ENCODE measurements at places on chromosomes 4 and X.

DNA sequence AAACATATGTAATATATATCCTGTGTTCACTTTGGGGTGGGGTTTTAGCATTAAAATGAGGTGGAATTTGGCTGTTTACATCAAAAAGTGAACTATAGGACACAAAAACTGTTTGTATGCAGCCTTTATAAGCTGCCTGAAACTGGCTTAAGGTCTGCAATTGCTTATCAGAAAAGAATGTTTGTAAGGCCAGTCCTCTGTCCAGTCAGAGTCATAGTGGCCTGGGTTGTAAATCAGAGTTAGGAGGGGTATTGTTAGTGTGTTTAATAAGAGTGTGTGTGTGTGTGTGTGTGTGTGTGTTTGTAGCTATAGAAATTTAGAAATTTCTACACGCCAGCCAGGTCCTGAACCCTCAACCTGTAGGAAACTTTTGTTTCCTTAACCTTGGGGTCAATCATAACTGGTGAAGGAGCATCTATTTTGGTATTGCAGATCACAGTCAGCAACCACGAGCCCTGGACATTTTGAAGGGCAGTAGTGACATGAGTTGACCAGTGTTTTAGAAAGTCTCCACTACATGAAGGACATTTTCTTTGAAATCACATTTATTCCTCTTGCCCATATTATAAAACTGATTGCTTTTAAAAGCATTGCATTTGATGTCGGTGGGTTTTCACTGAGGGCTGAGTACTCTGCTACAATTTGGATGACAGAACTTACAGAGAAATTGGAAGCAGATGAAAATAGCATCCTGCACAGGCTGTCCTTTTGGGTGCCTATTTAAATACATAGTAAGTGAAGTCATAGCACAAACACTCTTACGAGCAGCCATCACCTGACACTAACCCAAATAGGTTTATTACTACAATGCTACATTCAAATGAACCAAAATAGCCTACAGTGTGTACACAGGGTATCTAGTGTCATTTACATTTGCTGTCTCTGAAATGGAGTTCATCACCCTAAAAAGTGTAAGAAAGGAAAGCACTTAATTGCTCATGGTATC lies 11.2 kb upstream of the TMEM154 start:
- DNase-seq, result no peak

GRCh38 chr4:186264660-186265059 lies 1.3 kb upstream of the F11 start:
- no peak for DNase-seq

DNA sequence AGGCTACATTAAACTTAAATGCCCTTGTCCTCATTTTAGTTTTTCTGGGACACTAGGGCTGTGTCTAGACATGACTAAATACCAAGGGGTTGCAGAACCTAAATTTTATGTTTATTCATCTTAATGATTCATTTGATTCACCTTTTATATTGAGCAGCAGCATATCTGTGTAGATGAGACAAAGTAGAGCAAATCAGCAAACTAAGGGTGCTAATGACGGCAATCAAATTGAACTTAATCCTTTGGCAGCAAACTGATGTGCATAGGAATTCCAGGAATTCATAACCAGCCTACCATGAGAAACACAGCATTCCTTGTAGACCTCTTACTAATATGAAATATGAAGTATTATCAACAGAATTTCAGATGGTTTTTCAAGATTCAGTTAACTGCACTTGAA lies 25.1 kb downstream of the EPHA5 start:
- DNase-seq, result no peak

DNA sequence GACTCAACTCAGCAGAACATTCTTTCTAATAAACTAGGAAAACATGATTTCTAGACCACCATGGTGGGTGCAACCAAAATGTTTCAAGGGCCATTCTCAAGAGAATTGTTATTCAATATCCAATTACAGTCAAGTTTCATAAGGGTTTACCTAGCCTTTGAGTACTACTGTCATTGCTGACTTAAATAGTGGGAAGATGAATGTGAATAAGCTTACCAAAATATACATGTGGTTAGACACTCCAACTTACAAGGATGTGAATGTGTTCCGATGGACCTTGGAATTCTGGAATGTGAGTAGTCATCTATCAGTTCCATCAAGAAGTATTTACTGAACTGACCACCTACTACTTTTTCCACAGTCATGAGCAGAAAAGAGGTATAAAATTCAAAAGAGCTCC lies 16.9 kb downstream of the SH3RF1 start:
- no peak for DNase-seq

- DNase-seq, result no peak
Observed at GRCh38 chr4:184510401-184510800, 36.1 kb upstream of the IRF2 start.

GRCh38 chr4:13201241-13201640 lies 282.9 kb downstream of the RAB28 start:
- DNase-seq, result no peak

DNA sequence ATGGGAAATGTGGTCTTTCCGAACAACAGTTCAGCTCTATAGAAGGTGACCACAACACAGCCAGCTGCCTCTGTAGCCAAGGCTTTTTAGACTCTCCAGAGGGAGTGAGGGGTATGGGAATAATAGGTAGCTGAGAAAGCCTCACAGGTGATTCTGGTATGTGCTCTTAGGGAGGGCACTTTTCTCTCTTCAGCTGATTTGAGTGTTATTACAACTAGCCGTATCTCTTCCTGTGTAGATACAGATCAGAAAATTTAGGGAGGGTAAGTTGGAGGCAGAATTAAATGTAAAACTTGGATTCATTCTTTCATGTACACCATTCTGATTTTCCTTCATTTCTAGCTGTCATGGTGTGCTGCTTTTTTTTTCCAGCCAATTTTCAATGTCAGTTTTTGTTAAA lies 154.9 kb downstream of the BMPR1B start:
- DNase-seq, result no peak

- DNase-seq, result no peak
Observed at GRCh38 chrX:33190016-33190415, 21.3 kb downstream of the DMD start.

DNA sequence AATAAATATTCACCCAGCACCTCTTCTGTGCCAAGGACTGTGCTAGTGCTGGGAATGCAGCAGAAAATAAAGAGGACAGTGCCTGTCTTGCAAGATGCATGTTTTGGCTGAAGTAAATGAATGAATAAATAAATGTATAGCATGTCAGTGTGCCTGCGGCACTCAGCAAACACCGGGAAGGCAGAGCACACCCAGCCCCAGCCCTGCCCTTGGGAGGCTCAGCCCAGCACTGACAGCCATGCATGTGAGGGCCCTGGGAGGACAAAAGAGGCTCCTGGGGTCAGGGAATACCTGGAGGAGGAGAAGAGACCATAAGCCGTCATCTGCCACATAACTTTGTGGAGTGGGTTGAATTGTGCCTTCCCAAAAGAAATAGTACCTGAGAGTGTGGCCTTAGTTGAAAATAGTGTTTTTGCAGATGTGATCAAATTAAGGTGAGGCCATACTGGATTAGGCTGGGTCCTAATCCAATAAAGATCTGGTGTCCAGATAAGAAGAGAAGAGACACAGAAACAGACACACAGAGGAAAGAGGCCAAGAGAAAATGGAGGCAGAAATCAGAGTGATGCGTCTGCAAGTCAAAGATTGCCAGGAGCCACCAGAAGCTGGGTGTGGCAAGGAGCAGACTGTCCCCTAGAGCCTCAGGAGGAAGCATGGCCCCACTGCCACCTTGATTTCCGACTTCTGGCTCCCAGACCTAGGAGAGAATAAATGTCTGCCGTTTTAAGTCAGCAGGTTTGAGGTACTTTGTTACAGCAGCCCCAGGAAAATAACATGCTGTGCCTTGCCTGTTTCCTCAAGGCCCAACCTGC lies 16.3 kb downstream of the C4orf50 start:
- no peak for DNase-seq

DNA sequence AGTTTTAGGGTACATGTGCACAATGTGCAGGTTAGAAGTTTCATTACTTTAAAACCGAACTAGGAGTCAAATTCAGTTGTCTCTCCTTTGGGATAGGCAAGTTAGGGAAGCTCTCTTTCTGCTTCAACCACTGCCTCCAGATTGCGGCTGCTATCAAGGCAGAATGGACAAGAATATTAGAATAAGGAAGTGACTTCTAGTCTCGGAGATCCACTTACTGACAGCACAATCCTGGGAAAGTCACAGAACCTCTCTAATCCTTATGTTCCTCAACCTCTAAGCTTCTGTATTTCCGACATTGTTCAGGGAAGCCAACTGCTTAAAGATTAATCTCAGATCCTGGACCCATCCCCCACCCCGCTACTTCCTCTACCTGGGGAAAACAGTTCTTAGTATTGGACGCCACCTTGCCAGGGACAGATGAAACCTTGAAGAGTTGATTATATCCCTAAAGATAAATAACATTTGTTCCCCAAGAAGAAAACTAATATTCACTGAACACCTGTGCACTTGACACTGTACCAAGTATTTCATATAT lies 2.1 kb downstream of the NUP62CL start:
- DNase-seq, result no peak

GRCh38 chr4:60605646-60606354 lies 594.3 kb upstream of the ADGRL3 start:
- no peak for DNase-seq

- DNase-seq, result no peak
Observed at GRCh38 chr4:3037957-3038461, 36.3 kb downstream of the HTT-AS start.

DNA sequence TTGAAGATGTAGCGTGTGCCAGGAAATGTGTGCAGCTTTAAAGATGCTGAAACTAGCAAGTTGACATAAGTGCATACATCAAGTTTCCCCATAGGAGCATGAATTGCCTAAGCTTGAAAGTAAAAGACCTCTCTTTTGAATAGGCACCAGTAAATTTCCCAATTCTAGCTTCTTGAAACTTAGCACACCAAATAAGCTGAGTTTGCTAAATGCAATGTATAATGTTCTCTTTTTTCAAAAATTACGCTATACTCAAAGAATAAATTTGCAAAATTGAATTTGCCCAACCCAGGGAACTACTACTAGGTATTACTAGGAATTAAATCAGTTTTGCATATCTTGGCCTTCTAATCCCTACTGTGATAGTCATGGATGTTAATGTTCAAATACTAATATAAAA lies 923.9 kb upstream of the LCORL start:
- DNase-seq, result no peak

DNA sequence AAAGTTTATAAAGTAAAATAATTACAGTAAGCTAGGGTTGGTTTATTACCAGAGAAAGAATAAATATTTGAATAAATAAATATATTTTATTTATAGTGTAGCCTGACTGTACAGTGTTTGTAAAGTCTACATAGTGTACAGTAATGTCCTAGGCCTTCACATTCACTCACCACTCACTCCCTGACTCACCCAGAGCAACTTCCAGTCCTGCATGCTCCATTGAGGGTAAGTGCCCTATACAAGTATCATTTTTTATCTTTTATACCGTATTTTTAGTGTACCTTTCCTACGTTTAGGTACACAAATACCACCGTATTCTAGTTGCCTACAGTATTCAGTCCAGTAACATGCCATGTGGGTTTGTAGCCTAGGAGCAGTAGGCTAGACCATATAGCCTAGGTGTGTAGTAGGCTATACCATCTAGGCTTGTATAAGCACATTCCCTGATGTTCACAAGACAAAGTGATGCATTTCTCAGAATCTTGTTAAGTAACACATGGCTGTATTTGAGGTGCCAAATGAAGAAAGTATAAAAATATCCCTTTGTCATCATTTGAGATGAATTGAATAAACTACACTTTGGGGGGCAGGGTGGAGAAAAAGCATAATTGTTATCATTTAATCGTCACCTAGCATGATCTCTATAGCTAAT lies 14.7 kb upstream of the KLHL8 start:
- DNase-seq, result no peak

DNA sequence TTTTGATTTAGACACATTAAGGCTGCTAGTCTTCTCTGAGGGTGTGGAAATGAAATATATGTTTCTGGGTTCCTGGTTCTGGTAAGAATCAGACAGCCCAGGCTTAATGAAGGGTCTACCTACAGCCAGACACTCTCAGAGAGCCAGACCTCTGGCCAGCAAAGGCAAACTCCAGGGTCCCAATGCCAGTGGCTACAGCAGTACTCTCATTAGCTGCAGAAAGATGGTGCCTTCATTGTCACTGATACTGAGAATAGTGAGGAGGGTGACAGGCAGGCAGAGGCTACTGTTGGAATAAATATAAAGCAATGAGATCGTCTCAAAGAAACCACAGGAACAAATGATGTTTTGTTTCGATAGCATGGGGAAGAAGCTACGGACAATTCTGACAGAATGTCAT lies 437.6 kb downstream of the GPM6A start:
- no peak for DNase-seq

GRCh38 chr4:132540797-132541196 lies 608.3 kb upstream of the PCDH10 start:
- no peak for DNase-seq

DNA sequence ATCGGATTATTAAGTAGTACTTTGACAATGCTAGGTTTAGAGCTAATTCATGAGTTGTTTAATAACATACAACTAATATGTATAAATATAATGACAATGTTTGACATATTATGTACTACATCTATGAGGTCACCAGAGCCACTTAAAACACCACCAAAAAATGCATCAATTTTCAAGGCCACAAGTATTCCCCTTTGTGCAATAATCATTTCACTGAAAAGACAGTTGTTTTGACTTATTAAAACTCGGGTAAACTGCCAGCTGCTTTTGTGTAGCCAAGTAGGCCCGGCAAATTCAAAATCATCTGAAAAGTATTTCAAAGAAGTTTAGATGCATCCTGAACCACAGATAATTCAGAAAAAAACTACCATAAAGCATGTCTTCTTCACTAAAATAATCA lies 48.7 kb downstream of the CLOCK start:
- DNase-seq, result no peak

GRCh38 chr4:129358571-129358970 lies 262.6 kb downstream of the C4orf33 start:
- no peak for DNase-seq

GRCh38 chrX:56978172-56978571 lies 17.2 kb downstream of the SPIN3 start:
- DNase-seq, result peak; percentile 61

- no peak for DNase-seq
Observed at GRCh38 chrX:37763400-37763799, 16.5 kb upstream of the CYBB start.
